Umbilical cord (tissue), 2 donors: ENCODE measurements at places on chromosomes 5 and 9. TPM values are rescaled to one million over a fixed set of nuclear protein-coding genes. Genes with fewer than 3 reads are reported as not detected.

Gene SNCAIP
- 11.6 TPM for total RNA-seq

Gene SLC9A3
- total RNA-seq = 2.4 TPM

Gene AKNA
- 11.3 TPM for total RNA-seq

Gene PCDH12
- total RNA-seq = 5.1 TPM

Gene CCDC171
- 61.4 TPM for total RNA-seq

Gene TAS2R1
- total RNA-seq = 0.72 TPM

Gene SCGB3A1
- not detected for total RNA-seq

Gene IFNK
- total RNA-seq = 2.4 TPM

Gene FOXD4L6
- not detected for total RNA-seq

Gene DBH
- 0.72 TPM for total RNA-seq

Gene PCDHGC3
- 42.9 TPM for total RNA-seq

Gene EIF4E1B
- total RNA-seq = 5.3 TPM

Gene INSL4
- total RNA-seq = 4.8 TPM

Gene PHF24
- 1.9 TPM for total RNA-seq

Gene SAP30L
- total RNA-seq = 26.7 TPM

Gene NNT
- 72.7 TPM for total RNA-seq

Gene C9
- total RNA-seq = 0.24 TPM

Gene CXCL14
- total RNA-seq = 70.8 TPM

Gene NR2F1
- 32.7 TPM for total RNA-seq

Gene TLR4
- total RNA-seq = 14.7 TPM

Gene SSNA1
- total RNA-seq = 30.8 TPM

Gene FAM169A
- total RNA-seq = 5.3 TPM

Gene CATSPER3
- total RNA-seq = not detected

Gene STK32A
- total RNA-seq = 42.1 TPM

Gene RFX3
- total RNA-seq = 11.3 TPM

Gene IFNA21
- 18.5 TPM for total RNA-seq

Gene SLC34A1
- 2.2 TPM for total RNA-seq

Gene IFNA13
- 8.2 TPM for total RNA-seq

Gene YTHDC2
- total RNA-seq = 30.8 TPM

Gene LRRC26
- not detected for total RNA-seq

Gene ANKH
- total RNA-seq = 27.0 TPM

Gene MSANTD3
- 28.2 TPM for total RNA-seq

Gene FAM174A
- total RNA-seq = 27.0 TPM

Gene WDR55
- 19.0 TPM for total RNA-seq

Gene TAF11L10
- total RNA-seq = 16.4 TPM
